Subcutaneous preadipocyte (primary cell): ENCODE measurements at places on chromosomes 12 and 14. TPM values are rescaled to one million over a fixed set of nuclear protein-coding genes. Genes with fewer than 3 reads are reported as not detected.

CLEC1B gene
- total RNA-seq = not detected in 2 replicates

KDM2B gene
- total RNA-seq = 27.8 and 29.4 TPM in 2 replicates

KRT77 gene
- total RNA-seq = not detected in 2 replicates

NRIP2 gene
- under 0.01 TPM in 1 of 2 replicates, not detected in the other for total RNA-seq

VRTN gene
- total RNA-seq = not detected in 2 replicates

CLMN gene
- total RNA-seq = 4.5 and 6.6 TPM in 2 replicates

NRXN3 gene
- total RNA-seq = under 0.01 and 0.73 TPM in 2 replicates

C14orf39 gene
- total RNA-seq = 0.20 TPM in 1 of 2 replicates, not detected in the other

ACOT2 gene
- 22.5 and 27.2 TPM in 2 replicates for total RNA-seq

AQP2 gene
- not detected in 2 replicates for total RNA-seq

TAPBPL gene
- 3.9 and 6.2 TPM in 2 replicates for total RNA-seq

CDKN3 gene
- 53.2 and 64.3 TPM in 2 replicates for total RNA-seq

KIF26A gene
- under 0.01 TPM in 2 replicates for total RNA-seq

PLA2G1B gene
- total RNA-seq = not detected in 2 replicates

ACRBP gene
- total RNA-seq = 0.78 and 1.1 TPM in 2 replicates

IFI27 gene
- total RNA-seq = 17.2 and 29.0 TPM in 2 replicates

TWF1 gene
- total RNA-seq = 176 and 199 TPM in 2 replicates

P2RX2 gene
- total RNA-seq = not detected in 2 replicates

MMP14 gene
- 320 and 373 TPM in 2 replicates for total RNA-seq

PRICKLE1 gene
- total RNA-seq = 14.0 and 18.8 TPM in 2 replicates

PLXNC1 gene
- 0.98 and 2.6 TPM in 2 replicates for total RNA-seq

EID3 gene
- total RNA-seq = 8.1 and 10.2 TPM in 2 replicates

GPR162 gene
- 0.73 and 1.2 TPM in 2 replicates for total RNA-seq

SMCO2 gene
- total RNA-seq = 0.20 TPM in 1 of 2 replicates, not detected in the other

DAO gene
- total RNA-seq = not detected in 2 replicates

GNB3 gene
- total RNA-seq = 1.1 and 2.2 TPM in 2 replicates

RFX4 gene
- total RNA-seq = not detected in 2 replicates

VEZT gene
- 50.3 and 60.6 TPM in 2 replicates for total RNA-seq

SETD1B gene
- 3.7 and 4.7 TPM in 2 replicates for total RNA-seq

BMAL2 gene
- 23.9 and 38.7 TPM in 2 replicates for total RNA-seq

KRT85 gene
- total RNA-seq = not detected in 2 replicates

GPR135 gene
- 4.3 and 5.5 TPM in 2 replicates for total RNA-seq

OR6C2 gene
- total RNA-seq = not detected in 2 replicates

PTPRQ gene
- total RNA-seq = 2.2 and 4.9 TPM in 2 replicates

CYP46A1 gene
- under 0.01 and 0.37 TPM in 2 replicates for total RNA-seq

SLC7A8 gene
- 2.2 and 3.3 TPM in 2 replicates for total RNA-seq

CD69 gene
- not detected in 2 replicates for total RNA-seq

KLRG1 gene
- total RNA-seq = 1.1 and 2.0 TPM in 2 replicates

IFNG-AS1 gene
- not detected in 2 replicates for total RNA-seq
